Epithelial cell of proximal tubule (primary cell): ENCODE measurements at places on chromosomes 2 and 18.

- DNase-seq: no peak
Measured at GRCh38 chr2:84972932-84973331, 2.0 kb downstream of the KCMF1 start.

- DNase-seq: no peak
Measured at GRCh38 chr18:32280188-32280783, 90.4 kb downstream of the MEP1B start.

DNA sequence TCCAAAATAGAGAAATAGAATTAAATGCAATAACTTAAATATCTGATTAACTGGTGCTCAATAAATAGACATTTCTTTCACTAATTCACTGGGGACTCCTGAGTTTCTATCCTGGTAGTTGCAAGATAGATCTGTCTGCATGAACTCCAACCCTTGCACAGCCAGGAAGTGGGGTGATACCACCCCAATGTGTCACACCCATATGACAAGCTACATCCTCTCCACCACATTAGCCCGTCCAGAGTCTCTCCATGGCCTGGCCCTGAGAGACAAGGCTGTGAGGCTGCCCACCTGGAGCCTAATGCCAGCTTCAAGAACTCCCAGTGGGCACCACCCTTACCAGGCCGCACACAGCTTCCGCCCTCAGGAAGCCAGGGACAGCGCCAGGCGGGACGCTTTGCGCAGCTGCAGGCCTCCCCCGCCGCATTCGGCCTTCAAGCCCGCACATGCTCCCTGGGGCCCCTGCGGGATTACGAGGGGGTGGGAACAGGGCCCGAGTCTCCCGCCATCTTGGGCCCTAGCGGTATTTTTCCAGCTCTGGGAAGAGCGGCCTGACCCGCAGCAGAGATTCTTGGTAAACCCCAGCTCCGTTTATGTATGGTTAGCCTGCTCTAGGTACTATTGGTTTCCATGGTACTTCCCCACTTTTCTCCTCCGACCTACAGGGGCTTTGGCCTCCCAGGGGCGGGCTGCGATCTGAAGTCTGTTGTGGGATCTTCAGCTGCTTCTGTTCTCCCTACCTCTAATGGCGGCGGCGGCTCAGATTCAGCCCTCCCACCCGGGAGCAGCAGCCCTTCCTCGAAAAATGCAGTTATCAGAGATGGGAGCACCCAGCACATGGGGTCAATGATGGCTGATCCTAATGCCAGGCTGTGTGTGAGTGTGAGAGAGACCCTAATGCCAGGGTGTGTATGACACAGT, at the start of gene TDRD15:
TSS of gene TDRD15 (plus strand) at position 496 of the 921 bp plus-strand sequence. CDS start 13,500 bp downstream, outside the sequence.
- DNase-seq: no peak

GRCh38 chr2:177335917-177336450, 56.6 kb upstream of the AGPS start:
- DNase-seq: no peak

- no peak for DNase-seq
Measured at GRCh38 chr2:120410487-120410886, 64.6 kb downstream of the INHBB start.

DNA sequence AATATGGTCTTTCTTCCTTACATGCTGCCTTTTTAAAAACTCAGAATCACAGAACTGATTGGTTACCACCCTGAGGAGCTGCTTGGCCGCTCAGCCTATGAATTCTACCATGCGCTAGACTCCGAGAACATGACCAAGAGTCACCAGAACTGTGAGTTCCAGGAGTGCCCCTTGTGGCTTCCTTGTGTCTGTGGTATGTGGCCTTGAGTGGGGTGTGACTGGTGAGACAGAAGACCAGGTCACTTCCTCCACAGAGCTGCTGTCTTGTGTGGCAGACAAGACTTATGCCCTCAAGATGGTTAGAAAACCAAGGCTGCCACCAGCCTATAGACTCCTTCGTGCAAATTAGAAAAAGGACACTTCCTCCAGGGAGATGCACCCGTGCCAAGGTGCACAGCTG, 72.6 kb downstream of the EPAS1 start:
- DNase-seq: no peak

DNA sequence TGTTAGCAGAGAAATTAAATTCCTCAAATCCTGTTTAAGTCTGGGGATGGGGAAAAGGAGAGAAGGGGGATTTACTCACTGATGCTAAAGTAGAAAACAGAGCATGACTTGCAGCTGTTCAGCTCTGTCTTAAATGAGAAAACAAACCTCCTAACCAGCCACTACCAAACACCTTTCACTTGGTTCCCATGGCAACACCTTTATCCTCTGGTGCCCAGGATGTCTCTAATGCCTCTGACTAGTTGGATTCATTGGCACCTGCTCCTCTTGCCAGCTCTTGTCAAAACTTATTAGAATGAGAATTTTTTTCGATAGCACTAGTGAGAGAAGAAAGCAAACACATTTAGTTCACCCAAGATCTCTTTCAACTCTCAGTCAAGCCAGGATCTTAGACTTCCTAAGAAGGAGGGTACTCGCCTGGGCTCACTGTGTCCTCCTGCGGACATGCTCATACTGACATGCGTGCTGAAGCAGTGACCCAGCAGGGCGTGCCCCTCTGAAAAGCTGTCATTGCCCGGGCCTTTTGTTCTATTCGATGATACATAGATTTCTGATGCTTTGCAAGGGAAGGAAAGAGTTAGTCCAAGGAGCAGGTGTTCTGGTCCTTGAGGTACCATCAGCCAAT, 656.0 kb upstream of the CELF4 start:
- DNase-seq: no peak

GRCh38 chr2:53633441-53633840, 134.2 kb upstream of the CHAC2 start:
- DNase-seq: no peak

- no peak for DNase-seq
Measured at GRCh38 chr2:152950126-152950525, 231.7 kb downstream of the ARL6IP6 start.

DNA sequence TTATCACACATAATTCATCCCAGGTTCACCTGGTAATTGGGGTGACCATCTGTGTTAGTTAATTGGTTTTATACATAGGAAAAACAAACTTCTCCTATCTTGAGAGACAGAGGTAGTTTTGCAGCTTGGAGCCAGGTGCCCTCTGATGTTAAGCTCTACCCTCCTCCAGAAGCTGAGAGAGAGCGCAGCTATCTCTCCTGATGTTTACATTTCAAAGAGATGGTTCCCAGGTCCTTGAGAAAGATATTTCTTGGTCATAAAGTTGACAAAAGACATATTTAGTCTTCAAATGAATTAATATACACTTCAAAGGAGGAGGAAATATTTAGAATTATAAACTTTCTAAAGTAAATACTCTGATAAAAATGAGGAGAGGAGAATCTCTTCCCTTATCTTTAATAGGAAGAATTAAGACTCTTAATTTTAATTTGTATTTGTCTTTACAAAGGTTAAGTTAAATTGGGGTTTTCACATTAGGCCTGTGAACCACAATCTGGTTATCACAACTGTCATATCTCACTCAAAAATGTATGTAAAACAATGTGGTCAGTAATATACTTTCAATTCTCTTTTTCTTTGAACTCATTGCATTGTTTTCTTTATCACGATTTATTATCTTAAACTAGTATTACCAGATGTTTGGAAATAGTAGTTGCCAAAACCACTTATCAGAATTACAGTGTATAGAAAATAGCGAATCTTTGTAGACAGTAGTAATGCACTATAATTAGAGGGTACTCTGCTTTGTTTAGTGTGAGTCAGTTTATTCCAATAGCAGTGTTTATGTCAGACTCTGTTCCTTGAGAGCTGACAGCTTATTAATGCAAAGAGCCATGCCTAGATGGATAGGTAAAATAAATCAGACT, 26.8 kb downstream of the SERPINB4 start:
- DNase-seq: no peak

DNA sequence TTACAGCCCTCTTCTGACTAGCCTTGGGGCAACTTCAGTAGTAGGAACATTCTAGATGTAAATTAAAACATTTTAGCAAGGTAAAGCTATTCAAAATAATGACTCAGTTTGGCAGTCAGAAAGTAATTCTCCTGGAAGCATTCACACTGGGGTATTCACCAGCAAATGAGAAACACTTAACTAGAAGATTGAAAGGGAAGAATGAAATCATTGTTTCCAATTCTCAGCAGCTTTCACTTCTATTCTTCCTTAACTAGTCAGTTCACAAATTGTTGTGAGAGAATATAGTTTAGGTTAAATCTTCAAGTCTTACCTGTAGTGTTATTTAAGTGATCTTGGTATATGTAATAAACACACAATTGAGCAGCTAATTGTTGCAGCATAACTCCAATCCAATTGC, 1135.6 kb upstream of the FAM98A start:
- no peak for DNase-seq

DNA sequence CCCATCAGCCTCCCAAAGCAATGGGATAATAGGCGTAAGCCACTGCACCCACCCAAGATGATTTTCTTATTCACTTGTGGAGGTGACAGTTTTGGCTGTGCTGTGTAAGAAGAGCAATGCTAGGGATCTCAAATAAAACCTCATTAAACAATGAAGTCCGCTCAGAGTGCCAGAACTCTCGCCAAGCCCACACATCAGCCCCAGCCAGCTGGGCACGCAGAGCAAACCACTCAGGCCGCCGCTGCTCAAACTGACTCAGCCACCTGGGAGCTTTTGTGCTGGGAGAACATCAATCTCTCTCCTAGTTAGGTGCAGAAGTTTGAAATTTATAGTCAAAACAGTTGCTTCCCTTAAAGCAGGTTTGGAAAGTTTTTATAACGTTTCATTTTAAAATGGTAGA, 47.6 kb downstream of the RNF152 start:
- DNase-seq: no peak

DNA sequence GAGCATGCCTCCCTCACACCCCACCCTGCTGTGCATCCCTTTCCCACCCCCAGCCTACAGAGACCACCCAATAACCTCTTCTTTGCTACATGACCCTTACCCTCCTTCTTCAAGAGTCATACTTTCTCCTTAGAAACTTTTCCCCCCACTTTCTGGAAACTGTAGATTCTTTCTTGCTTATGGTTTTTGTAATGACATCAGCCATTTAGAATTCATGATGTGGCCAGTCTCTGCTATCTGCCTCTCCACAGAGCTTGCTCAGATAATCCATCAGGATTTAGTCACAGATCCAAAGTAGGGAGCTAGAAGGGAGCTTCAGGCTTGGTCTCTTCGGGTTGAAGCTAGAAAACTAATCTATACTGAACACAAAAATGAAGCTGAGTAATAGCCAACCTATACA, 36.5 kb downstream of the GALM start:
- DNase-seq: no peak

DNA sequence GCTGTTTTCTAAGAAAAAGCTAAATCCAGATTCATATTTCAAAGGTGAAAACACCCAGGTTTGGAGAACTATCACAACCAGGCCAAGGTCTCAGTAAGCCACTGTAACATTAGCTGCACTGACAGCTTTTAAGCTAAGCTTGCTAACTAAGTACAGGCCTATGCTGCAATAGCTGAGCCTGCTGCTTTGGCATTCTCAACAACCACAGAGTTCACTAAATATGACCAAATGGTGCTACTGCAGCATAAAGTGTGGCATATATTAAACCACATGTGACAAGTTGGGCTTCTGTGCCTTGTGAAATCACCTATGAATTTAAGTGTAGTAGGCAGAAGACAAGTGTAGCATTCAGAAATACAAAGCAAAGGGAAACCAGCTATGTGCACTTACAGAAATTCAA, 206.7 kb downstream of the TCF4 start:
- no peak for DNase-seq

DNA sequence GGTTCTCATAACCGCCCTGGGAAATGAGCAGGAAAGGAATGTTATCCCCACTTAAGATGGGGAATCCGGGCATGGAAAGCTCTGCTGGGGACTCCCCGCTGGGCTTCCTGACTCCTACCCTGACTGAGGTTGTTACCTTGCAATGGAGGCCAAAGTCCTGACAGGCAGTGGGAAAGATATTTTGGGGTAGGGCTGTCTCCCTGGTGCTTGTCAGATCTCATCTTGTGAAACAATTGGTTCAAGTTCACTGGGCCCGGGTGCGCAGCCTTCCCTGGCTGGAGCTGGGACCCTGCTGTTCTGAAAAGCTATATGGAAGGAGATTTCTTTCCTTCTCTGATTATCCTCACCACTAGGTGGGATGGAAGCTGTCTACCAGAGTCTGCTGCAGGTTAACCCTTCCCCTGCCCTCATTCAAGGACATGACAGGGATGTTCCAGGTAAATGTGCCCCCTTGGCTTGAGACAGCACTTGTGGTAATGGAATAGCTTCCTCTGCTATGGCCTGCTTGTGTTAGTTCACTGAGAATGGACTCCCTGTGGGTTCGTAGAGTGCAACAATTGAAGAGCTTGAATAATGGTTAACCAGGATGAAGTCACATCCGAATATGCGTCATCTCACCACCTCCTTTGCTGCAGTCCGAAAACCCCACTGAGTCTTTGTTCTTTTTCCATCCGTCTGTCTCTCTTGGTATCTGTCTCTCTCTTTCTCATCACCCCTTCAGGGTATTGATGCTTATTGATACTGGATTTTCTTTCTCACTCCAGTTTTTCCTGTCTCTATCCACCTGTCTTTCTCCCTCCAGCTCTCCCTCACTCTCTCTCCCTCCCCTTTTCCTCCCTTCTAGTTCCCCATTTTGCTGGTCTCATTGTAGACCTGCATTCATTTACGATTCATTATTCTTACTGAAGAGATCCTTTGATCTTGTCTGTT, 67.8 kb upstream of the EPAS1 start:
- DNase-seq: peak; percentile 95

DNA sequence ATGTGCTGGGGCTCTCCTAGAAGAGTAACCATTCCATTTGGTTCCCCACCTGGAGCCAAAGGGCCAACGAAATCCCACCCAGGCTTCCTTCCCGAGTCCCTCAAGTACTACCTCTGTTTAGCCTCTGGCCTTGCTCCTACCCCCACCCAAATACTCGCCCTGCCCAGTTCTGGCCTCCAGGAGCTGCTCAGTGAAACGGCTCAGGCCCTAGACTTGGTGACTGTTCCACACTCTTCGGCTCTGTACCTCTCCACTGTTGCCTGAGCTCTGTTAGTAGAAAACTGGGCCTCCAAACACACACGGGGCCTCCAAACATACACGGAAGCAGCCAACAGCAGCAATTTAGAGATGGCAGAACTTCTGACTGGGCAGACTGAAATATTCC, 4.2 kb downstream of the OTX1 start:
- DNase-seq: no peak
